ENCODE measurements at places on chromosomes 5 and 9. TPM values are rescaled to one million over a fixed set of nuclear protein-coding genes. Genes with fewer than 3 reads are reported as not detected.

- no peak for DNase-seq
Observed at GRCh38 chr5:28369418-28369817, 1331.0 kb upstream of the CDH9 start.

DNA sequence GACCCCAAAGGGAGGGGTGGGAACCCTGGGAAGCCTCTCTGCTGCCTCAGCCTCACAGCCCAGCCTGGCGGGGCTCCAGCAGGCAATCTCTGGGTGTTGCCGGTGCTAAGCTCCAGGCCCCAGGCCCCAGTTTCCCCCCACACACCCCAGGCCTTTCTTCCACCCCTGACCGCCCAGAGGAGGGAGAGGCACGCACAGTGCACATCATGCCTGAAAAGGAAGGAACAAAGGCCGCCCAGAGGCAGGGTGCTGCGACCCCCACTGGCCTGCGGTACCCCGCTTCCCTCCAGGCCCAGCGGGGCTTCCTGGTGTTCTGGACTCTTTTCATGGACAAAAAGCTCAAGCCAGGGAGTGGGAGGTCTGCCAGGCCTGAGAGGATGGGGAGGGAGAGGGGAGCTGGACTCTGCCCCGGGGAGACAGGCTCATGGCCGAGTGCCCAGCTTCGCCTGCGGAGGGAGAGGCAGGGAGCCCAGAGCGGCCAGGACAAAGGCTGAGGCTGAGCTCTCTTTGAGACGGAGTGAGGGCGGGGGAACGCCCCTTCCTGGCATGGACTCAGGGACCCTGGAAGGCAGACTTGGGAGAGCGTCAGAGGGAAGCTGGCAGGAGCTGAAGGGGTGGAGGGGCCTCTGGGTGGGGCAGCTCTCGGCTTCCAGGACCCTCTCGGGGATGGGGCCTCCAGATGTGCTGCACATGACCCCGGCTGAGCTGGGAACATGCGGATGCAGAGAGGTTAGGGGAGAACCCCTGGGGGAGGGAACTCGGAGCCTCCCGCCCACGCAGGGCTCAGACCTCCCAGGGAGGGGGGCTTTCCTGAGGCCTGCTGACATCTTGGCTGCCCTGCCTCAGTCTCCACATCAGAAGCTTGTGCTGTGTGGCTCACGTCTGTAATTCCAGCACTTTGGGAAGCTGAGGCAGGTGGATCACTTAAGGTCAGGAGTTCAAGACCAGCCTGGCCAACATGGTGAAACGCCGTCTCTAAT, 1.8 kb upstream of the ENTPD2 start:
- DNase-seq = peak; percentile 83

DNA sequence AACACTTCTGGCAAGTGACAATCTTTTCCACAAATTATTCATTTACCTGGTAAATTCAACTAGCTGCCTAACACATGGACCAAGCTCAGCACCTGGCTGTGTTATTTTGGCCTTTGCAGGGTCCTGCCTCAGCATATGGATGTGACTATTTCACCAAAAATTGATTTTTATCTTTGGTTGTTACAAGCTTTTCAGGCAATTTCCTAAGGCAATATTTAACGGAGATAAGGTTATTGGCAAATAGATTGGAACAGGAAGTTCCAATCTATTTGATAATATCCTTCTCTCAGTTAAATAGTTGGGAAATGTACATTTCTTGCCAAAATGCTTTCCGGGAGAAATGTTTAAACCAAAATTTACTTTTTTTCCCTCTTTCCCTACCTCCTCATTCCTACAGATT, 415.2 kb upstream of the SMARCA2 start:
- no peak for DNase-seq

DNA sequence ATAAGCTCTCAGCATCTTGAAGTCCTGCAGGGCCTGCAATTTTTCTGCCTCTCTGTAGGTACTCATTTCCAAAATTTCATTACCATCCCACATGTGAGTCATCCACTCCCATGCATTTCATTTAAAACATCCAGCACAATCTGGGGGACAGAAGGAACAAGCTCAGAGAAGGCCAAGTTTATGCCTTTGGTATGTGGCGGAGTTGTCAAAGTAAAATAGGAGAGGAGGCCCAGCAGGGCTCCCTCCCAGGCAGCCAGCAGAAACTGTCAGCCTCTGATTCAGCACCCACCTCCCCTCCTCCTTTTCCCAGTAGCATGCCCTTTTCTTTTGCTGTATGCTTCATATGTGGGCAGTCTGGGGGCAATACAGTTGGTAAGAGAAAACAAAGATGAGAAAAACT, 126.4 kb upstream of the ZNF366 start:
- DNase-seq = no peak

GRCh38 chr5:68845131-68845530, 248.7 kb upstream of the SLC30A5 start:
- no peak for DNase-seq

DNA sequence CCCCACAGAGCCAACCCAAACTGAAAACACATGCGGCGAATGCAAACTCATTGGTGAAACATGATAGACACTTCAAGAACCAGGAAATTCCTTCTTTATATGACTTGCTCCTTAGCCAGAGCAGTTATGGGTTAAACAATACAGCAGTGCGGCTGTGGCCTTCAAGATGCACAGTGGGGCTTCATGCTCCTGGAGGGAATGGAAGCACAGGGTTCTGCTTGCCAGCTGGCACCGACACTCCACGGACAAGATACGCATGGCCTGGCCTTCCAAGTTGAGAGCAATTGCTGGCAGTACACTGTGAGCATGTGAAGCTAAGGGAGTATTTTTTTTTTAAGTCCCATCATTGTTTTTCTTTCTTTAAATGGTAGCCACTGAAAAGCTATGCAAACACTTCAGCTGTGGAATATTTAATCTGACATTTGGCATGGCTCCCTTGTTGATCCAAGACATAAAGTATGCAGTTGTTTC, 451.6 kb upstream of the CD180 start:
- peak; percentile 92 for DNase-seq

- DNase-seq = no peak
Observed at GRCh38 chr5:102294886-102295395, 1.1 kb downstream of the SLCO4C1 start.

GRCh38 chr9:87909310-87910041, 8.3 kb upstream of the SPATA31C1 start:
- DNase-seq = no peak

GRCh38 chr9:71036501-71036900, 84.9 kb downstream of the TRPM3 start:
- no peak for DNase-seq

DNA sequence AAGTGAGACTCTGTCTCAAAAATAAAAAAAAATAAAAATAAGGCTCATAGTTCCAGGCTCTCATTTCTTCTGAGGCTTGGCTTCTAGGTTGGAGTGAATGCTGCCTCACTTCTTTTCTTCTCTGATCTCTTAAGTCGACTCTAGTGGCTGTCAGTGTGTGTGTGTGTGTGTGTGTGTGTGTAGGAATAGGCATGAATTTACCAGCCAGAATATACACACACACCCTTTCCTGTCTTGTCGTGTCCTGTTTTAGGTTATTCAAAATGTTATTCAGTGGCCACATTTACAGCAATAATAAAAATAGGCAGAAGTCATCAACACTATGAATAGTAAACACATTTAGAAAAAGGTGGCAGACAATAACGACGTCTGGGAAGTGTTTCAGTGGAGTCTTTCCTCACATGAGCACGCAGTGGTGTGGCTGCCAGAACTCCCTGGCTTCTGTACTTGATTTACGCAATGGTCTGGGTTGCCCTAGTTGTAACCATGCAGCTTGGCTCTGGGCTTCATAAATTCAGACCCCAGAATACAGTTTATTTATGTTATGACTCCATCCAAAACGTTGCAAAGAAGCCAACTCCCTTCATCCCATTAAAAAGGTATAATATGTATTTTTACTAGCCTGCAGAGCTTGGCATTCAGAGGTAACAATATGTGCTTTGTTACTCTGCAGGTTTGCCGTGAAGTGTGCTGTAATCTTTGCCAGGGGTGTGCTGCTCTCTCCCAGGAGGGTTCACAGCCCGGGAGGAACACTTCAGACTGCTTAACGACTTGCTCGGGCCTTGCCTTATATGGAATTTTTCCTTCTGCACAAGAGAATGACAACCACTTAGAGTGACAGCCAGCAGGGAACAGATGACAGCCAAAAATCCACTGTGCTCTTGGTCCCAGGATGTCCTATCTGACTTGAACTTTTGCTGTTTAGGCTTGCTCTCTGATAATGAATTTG, 34.4 kb upstream of the PALM2AKAP2 start:
- peak; percentile 36 for DNase-seq

DNA sequence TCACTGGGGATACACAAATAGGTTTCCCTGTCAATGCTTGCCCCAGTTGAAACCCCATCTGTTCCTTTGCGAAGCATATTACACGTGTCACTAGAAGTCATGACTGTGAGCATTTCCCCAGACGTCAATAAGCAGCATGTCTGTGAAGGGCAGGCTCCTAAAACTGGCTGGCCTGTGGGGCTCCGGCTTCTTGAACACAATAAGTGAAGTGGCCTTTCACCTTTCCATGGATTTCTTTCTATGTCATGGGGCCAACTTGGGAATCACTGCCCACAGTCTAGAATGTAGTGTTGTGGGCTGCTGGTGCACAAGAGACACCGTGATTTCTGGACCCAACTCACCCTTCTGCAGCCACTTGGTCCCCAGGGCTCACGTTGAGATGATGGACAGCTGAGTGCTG, 60.4 kb upstream of the CTSL start:
- no peak for DNase-seq

The KCNIP1 gene
- 1.3 TPM for polyA plus RNA-seq

The RXRA gene
- polyA plus RNA-seq = 38.0 TPM
